Activated CD8-positive, alpha-beta T cell treated with anti-CD3 and anti-CD28 coated beads, Interleukin-2, amount 10 ng/mL, durations not matched to agents 7 days and 5 days (primary cell): ENCODE measurements at places on chromosomes 7 and 10. TPM values are rescaled to one million over a fixed set of nuclear protein-coding genes. Genes with fewer than 3 reads are reported as not detected.

GRCh38 chr10:21047511-21047910, 150.4 kb upstream of the NEBL start:
- DNase-seq = no peak

DNA sequence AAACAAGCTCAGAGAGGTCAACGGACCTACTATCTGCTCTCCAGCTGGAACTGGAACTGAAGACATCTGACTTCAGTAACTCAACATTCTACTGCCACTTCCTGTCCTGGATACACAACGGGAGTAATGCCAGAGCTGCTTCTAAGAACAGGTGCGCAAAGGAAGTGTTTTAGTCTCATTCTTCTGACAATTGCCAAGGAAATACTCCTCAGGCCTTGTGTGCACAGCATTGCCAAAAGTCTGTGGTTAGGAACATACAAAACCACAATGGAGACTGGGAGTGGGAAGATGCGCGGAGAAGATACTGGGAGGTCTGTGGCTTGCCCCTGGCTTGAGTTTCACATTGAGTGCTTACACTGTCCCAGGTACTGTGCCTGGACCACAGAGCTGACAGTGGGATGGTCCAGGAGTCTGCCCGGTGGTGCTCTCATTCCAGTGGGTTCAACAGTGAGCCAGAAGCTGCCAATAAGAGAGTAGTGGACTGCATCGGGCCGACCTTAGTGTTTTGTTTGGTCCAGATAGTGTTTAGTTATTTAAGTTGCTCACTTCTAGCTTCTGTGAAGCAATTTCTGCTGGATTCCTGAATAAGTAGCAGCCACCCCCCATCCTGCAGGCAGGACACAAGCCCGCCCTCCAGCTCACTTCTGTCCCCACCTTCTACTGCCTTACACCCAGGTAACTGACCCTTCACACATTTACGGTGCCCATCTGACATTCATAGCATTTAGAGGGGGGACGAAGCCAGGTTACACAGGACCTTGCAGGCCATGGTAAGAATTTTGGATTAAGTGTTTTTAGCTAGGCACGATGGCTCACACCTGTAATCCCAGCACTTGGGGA, 10.3 kb downstream of the TBL2 start:
- DNase-seq = no peak

DNA sequence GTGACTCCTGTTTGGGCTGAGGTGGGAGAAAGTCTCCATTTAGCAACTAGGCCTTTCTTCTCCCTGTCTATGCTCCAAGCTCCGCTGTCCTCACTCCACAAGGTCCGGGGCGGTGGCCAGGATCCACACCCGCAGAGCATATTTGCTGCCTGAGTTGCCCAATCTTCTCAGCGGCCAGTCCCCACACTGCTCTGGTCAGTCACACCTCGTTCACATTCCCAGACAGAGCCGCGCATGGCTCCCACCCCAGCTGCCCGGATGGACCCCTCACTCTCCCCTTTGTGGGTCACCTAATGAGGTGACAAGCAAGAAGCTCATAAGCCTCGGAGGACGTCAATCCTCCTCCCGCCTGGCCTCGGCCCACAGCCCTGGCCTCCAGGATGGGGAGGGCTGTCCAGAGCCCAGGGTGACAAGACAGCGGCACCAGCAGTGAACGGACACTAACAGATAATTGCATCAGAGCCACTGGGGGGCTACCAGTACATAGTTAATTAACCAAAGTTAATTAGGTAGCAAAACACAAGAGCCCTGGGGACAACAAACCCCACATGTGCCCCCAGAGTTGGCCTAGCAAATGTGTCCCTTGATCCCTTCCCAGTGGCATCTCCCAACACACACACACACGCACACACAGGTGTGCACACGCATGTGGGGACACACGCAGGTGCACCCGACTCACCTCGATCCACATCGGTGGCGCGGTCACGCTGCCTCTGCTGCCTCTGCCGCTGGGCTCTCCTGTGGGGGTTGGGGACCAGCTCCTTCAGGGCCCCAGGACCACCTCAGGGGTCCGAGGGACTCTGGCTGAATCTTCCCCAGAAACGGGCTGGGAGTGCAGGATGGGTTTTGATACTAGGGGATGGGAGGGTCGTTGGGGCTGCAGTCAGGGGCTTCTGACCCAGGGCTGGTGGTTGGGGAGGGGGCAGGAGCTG, 11.8 kb downstream of the EPHA1 start:
- DNase-seq = no peak

DNA sequence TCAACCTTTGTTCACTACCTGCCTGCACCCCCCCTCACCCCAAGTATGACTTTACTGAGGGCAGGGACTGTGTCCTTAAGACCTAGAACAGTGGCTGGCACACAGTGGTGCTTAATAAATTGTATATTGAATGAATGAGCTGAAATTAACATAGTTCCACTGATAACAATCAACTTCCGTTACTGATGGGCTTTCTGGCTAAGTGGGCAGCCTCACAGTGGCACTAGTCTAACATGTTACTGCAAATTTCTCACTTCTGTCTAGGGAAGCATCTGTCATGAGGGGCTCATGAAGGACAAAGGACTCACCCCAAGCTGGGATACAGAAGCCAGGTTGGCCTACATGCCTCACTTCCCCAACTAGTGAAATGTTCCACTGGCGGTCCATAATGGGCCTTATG, 79.3 kb downstream of the CTTNBP2 start:
- no peak for DNase-seq

DNA sequence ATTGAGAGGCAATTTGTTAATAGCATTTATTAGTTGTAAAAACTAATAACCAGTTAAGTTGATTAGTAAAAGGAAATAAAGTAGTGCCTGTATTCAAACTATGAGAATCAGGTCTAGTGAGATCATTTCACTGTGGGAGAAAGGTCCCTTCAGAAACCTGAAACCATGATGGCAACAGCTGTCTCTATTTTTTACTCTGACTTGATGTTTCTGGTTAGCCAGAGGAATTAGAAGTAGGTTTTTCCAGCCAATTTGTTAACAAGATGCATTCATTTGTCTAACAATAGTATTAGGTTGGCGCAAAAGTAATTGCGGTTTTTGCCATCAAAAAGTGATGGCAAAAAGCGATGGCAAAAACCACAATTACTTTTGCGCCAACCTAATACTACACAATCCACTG, 272.2 kb upstream of the YAE1 start:
- no peak for DNase-seq

GRCh38 chr7:87912121-87912520, 21.9 kb upstream of the ADAM22 start:
- DNase-seq = no peak

DNA sequence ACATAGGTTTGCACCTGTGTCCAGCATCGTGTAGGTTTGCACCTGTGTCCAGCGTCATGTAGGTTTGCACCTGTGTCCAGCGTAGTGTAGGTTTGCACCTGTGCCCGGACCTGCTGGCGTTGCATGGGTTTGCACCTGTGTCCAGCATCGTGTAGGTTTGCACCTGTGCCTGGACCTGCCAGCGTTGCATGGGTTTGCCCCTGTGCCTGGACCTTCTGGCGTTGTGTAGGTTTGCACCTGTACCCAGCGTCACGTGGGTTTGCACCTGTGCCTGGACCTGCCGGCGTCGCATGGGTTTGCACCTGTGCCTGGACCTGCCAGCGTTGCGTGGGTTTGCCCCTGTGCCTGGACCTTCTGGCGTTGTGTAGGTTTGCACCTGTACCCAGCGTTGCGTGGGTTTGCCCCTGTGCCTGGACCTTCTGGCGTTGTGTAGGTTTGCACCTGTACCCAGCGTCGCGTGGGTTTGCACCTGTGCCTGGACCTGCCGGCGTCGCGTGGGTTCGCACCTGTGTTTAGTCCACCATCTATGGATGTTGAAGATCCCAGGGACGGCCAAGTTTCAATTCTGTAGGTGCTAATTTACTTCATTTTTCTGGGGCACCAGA, 158.0 kb downstream of the WDR37 start:
- no peak for DNase-seq

GRCh38 chr10:29650552-29650944, 15.8 kb upstream of the SVIL start:
- no peak for DNase-seq

GRCh38 chr10:126917375-126917774, 12.1 kb downstream of the DOCK1 start:
- DNase-seq = no peak

DNA sequence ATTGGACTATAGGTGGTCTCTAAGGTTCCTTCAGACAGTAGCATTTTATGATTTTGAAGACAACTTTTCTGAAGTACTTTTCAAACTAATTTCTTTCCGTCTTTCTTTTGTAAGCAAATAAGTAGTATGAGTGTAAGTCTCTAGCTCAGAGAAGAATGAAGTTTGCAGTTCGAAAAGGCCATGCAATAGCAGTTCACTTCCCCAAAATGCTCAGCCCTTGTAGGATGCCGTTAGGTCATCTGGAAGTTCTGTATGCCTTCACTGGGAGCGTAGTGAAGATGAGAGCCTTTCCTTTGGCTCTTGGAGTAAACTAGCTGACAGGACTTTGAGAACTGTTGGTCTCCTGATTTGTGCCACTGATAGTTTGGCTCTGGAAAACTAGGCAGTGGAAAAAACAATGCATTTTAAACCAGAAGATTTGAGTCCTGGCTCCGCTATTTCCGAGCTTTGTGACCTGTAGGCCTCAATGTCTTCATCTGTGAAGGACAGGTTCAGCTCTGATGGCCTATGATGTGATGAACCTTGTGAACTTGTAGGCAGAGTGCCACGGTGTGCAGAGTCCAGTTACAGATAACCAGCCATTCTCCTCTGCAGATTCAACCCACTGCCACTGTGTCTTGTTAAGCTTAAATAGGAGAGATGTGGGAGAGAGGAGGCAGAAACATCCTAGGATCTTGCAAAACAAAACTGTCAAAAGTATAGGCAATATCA, 18.8 kb downstream of the SGPL1 start:
- no peak for DNase-seq

GRCh38 chr7:103866919-103867318, 122.5 kb downstream of the RELN start:
- DNase-seq = no peak

DNA sequence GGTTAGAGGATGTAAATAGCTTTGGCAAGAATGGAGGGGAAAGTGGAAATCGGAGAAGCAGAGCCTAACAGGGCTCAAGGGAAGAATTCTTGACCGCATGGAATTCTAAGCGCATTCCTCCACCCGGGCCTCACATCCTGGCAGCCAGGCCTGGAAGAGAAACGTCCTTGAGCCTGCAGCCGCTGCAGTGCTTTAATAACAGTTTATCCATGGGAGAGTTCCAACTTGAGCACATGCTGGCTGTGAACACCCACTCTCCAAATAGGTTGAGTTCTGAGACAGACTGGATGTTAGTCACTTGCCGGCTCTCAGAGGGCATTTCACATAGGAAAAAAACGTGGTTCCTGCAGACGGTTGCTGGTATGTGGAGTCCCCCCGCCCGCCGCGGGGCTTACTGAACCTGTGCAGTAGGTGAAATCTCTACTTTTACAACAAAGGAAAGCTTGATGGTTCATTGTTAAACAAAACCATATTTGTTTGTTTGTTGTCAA, 61.4 kb upstream of the STEAP1B start:
- DNase-seq = no peak

URGCP gene
- total RNA-seq = 24.1 TPM

DNA sequence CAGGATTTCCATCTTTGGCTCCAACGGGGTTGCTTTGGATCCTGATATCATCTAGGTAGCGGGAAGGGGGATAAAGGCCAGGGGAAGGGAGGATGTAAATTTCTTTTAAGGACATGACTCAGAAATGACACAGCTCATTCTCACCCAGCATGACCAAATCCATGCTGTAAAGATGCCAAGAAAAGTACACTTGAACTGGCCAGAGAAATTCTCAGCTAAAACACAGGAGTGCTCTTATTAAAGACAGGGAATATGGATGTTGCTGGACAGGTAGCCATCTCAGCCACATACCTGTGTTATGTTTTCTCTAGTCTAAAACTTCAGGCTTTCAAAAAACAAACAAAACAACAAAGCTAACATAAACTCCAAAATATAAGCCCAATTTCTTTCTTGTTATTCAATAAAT, 68.3 kb downstream of the NAMPT start:
- no peak for DNase-seq

ADAMTS14 gene
- total RNA-seq = 0.05 TPM

DNA sequence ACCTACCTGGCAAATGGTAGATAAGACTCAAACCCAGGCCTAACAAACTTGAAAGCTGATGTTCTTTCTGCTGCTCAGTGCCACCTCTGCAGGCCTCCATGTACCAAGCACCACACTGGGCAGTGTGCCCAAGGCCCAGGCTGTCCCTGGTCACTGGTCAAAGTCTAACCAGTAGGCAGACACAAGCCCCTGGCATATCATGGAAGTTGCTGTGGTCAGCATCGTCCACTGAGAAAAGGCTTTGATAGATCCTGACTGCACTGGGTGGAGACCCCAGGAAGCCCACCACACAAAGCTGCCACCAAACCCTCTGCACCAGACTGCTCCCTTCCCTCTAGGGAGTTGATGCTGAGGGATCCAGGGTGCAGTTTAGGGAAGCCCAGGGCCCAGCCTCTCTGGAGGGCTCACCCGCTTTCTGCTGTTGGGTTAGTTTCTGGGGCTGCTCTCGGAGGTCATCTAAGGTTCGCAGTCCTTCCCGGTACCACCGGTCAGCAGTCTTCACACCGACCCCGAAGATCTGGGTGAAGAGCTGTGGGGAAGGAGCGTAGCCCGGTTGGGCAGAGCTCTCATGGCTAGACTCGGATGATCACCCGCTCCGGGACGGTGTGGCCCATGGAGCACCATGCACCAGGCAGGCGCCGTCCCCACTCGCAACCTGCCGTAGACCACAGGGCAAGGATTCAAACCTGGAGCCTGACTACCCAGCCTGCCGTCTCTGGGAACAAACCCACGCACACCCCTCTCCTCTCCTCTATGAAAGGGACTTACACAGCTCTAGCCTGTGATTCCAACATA, 6.0 kb downstream of the POLM start:
- DNase-seq = no peak

DNA sequence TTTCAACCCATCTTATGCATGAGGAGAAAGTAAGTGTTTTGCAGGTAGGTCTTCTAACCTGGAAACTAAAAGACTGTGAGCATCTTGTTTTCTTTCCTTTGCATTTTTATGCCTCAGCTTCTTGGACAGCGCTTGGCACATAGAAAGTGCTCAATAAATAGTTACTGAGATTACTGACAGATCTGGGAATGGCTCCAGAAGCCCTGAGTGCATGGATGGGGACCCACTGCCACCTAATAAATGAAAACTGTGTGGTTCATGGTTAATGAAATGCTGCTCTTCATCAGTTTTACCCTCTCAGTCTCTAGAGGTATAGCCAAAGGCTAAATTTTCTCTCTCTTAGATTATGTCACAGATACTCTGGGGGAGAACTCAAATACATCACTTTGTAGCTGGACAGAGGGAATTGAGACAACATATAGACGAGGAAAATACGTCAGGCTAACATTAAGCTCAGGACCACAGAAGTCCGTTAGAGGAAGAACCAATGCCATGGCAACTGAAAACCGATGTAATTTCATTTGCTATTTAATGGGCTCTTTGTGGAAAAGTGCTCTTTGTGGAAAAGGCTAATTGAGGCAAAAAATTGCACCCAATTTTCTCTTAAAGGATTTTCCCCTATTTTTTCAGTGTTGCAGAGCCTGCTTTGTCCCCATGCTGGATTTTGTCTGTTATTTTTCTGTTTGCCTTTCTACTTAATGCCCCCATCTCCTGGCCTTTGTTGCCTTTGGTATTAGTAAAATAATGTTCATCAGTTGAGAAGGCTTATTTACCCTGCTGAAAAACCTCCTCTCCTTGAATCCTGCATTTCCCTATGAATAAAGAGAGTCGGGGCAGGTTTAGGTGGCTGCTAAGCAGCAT, 17.8 kb downstream of the ASB4 start:
- no peak for DNase-seq
